T-cell (primary cell): ENCODE measurements at places on chromosomes 1 and 21.

- DNase-seq = no peak
Measured at GRCh38 chr21:34345091-34345871, 18.5 kb upstream of the KCNE2 start.

GRCh38 chr21:43353282-43354025 is 73.5 kb downstream of the SIK1 start:
- DNase-seq = no peak

- no peak for DNase-seq
Measured at GRCh38 chr1:61956784-61957183, 214.5 kb downstream of the PATJ start.

GRCh38 chr21:35428001-35428320 is 378.9 kb upstream of the RUNX1 start:
- no peak for DNase-seq

DNA sequence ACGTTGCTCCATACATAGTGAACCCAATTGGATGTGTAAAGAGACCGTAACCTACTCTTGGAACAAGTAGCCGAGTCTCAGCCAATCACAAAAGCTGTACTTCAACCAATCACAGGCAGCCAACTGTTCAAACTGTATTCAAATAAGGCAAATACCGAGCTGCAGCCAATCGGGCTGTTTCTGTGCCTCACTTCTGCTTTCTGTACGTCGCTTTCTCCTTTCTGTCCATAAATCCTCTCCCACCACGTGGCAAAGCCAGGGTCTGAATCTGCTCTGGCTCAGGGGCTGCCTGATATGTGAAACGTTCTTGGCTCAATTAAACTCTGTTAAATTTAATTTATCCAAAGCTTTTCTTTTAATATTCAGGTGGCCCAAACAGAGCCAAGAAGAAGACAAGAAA is 210.3 kb downstream of the URB2 start:
- no peak for DNase-seq

DNA sequence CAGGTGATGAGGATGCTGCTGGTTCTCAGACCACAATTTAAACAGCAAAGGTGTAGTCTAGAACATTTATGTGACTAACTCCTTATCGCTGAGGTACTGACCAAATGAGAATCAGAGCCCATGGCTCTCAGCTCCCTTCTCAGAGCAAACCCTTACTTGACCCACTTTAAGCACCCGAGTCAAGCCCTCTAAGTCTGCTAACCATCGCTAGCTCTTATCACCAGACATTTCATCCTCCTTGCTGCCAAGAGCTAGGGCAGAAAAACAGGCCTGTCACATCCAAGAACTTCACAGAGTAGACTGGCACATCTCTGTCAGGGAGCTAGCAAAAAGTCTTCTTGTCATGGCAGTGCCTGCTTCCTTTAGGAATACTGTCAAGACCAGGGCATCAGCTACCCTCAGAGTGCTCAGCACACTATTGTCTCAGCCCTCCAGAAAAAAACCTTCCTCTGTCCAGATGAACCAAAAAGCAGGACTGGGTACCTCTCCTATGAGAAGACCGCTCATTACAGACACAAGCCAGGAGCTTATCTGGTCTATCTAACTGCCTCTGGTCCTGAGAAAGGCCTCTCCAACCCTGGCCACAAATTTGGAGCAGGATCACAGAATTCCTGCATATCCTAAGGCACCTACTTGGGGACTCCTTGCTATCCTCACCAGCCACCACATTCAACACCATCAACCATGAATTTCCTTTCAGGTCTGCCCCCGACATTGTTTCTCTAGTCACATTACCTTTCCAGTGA is 26.2 kb downstream of the ERI3 start:
- no peak for DNase-seq

GRCh38 chr1:174040387-174040786 is 18.2 kb upstream of the RC3H1 start:
- no peak for DNase-seq

GRCh38 chr1:2134621-2135307 is 59.8 kb downstream of the FAAP20 start:
- no peak for DNase-seq

DNA sequence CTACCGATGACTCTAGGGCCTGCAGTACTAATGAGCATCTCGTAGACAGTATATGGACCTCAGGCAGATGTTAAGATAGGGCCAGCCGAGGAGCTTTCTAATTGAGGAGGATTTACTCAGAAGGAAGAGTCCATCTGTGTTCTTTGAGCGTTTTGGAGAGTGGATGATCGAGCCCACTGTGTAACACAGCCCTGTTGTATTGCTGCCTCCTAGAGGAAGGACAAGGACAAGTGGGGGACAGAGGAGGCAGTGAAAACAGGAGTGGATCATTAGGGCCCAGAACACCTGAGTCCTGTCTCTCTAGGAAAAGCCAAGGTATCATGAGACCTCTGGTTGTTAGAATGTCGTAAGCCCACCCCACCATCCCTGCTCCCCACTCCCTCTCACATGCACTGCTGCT is 62.9 kb downstream of the TBX19 start:
- no peak for DNase-seq

- no peak for DNase-seq
Measured at GRCh38 chr1:22163564-22163963, 20.7 kb upstream of the WNT4 start.

GRCh38 chr21:38643404-38644023 is 145.2 kb upstream of the ERG start:
- DNase-seq = no peak

GRCh38 chr1:54976747-54977146 is 3.7 kb upstream of the TMEM61 start:
- no peak for DNase-seq

- no peak for DNase-seq
Measured at GRCh38 chr1:6144647-6145395, 35.3 kb downstream of the CHD5 start.

DNA sequence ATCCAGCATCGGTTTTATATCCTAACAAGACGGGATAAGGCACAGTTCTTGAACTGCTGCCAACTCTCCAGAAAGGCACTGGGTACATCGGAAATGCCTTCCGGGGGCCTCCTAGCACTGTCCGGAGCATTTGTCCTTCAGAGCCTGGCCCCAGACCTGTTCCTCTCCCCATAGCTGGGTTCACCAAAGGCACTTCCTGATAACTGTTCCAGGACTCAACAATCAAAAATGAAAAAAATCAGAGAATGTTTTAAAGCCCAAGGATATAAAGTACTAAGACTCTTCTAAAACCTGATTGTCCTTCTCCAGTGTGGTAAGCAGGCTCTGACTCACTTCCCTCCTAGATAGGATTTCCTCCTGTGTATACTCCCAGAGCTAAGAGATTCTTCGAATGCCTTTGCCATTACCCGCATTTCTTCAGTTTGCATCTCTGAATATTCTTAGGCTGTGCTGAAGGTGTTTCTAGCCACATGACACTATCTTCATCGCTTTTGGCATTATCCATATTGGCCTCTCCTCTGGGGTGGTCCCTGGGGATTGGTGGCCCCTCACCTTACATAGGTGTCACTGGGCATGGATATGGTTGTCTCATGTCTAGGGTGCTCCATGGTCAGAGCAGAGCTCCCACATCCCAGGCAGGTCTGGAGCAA is 112.9 kb downstream of the ZBTB18 start:
- DNase-seq = no peak

DNA sequence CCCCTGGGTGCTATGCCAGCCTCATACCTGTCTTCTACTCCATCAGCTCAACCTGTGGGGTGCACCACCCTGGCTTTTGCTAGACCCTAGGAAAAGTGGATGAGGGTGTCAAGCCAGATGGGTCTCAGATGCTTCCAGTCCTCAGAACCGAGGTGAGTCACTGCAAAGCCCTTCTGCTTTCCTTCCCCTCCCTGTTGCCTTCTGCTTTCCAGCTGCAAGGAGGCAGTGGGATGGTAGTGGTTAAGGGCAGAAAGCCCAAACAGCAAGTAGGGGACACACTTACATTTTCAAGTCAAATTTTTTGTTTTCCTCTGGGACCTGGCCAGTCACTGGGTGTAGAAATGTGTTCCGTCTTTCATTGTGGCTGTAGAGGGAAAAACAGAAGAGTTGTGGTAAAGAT is 60.7 kb upstream of the GOLT1A start:
- no peak for DNase-seq

DNA sequence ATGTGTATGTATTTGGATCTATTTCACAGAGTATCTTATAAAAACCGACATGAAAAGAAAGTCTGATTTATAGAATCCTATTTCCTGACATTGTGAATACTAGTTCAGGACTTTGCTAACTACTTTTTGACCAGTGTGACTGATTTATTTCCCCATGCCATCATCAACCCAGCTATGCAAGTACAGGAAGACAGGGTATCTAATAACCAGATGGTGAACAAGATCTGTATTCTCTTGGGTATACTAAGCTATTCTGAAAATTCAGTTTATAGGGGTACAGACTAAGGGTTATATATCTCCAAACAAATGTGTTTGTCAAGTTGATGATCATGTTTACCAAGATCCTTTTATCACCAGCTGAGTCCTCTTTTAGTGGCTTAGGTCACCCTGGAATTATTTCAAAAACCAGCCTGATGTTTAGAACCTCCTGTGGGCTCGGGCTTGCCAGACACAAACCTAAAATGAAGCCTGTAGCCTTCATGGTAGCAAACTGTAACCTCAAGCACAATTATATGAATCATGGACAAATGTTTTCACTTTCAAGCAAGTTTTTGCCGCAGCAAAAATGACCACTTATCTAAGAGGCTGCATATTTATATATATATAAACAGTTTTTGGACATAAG is 185.1 kb downstream of the FGGY start:
- no peak for DNase-seq

GRCh38 chr1:4627353-4627752 is 27.1 kb upstream of the AJAP1 start:
- no peak for DNase-seq

- DNase-seq = no peak
Measured at GRCh38 chr1:87642581-87643221, 314.0 kb downstream of the LMO4 start.

GRCh38 chr21:15094706-15095105 is 29.9 kb upstream of the NRIP1 start:
- no peak for DNase-seq

DNA sequence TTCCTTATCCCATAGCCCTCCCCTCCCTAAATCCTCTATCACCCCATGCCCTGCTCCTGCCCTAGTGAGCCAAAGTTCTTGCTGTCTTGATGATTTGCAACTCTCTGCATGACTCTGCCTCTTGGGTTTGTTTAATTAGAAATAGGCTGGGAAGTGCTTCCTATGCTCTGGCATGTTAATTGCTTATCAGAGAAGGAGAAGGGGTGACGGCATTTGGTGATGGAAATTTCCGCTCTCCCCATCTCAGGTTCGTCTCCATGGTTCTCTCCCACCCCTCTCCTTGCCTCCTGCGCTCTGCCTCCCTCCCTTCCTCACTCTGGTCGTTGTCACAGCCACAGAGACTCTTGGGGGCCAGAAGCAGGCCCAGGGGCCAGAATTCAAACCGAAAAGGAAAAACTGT is 68.9 kb downstream of the LRRN2 start:
- no peak for DNase-seq

- no peak for DNase-seq
Measured at GRCh38 chr1:150155413-150156071, 5.8 kb downstream of the PLEKHO1 start.

DNA sequence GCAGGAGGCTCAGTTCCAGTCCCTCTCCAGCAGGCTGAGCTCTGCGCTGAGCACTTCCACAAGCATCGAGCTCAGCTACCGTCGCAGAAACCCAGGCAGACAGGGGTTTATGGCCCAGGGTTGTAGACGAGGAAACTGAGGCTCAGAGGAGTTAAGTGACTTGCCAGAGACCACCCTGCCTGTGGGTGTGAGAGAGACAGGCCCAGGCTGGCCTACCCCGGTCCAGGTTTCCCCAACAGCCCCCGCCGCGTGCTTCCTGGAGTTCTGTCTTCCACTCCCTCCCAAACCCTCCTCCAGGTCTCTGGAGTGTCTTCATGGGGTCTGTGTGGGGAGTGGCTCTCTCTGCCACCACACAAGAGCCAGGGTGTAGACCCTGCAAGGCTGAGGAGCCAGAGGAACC is 615.9 kb downstream of the PTPRU start:
- DNase-seq = no peak

- no peak for DNase-seq
Measured at GRCh38 chr21:37259426-37259825, 7.7 kb downstream of the VPS26C start.

GRCh38 chr21:42592156-42592820 is 61.1 kb upstream of the PDE9A start:
- no peak for DNase-seq

DNA sequence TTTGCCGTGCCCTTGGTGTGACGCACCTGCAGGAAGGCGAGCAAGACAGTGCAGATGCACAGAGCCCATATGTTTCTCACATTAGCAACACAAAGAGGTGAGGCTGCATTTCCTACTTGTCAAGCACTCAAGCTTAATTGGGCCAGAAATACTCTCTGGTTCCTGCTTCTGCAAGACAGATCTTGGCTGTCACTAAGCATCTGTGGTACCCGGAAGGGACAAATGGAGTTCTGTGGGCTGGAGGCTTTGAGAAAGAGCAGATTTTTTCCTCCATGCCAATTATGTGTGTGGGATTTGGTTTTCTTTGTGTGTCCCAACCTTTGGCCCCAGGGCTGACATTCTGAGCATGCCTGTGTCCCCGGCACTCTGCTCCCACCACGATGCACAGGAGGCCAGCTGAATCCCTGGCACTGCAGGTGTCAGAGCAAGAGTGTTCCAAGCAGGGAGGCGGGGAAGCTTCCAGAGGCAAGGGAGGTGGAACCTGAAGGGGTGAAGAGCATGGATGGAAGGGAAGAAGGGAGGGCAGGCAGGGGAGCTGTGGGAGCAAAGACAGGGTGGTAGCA is 52.0 kb upstream of the STUM start:
- DNase-seq = no peak

GRCh38 chr1:179153217-179153616 is 71.3 kb downstream of the TOR3A start:
- DNase-seq = no peak

DNA sequence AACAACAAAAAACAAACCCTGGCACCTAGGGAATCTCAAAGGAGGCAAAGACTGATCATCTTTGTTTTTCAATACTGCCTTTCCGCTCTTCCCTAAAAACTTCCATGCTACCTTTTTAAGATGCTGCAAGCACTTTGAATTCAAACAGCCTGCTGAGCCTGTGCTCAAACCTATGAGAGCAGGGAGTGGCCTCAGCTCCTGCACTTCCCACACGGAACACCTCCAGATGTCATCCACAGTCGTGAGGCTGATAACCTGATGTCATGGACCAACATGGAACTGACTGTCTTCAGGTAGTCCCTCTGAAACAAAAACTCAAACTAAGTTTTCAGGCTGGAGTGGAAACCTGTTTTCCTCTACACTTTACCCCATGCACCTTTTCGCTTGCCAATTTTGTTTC is 46.8 kb downstream of the DESI2 start:
- no peak for DNase-seq

DNA sequence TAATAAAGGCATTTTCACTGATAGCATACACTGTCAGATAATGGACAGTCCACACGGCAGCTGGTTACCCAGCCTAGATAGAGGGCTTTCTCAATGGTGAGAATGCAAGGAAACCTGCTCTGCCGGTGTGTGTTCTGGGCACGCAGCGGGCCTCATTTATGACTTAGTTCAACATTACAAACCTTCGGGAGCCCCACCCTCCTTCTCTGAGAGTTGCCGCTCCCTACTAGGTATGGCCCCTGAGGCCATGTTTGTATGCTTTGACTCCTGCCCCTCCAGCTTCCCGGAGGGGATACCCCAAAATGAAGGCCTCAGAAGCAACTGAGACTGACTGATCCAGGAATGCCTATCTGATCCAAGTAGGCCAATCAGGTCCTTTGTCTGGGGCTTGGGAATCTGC is 17.2 kb upstream of the FABP3 start:
- DNase-seq = no peak
